ENCODE measurements at places on chromosomes 4 and X.

DNA sequence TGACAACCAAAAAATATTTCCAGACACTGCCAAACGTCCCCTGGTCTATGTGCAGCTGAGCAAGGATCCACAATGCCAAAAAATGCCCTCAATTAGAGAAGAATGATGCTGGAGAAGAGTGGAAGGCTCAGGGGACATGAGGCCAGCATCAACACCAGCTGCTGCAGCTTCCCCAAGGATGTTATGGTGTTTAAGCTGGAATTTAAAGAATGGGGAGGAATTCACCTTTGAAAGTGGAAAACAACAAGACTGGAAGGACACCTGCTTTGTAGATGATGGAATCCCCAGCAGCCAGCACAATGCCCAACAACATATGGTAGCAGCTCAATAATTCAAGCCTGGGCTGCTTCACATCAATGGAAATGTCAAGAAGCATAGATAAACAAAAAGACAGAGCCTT, 20.3 kb upstream of the SMPX start:
- no peak for DNase-seq

DNA sequence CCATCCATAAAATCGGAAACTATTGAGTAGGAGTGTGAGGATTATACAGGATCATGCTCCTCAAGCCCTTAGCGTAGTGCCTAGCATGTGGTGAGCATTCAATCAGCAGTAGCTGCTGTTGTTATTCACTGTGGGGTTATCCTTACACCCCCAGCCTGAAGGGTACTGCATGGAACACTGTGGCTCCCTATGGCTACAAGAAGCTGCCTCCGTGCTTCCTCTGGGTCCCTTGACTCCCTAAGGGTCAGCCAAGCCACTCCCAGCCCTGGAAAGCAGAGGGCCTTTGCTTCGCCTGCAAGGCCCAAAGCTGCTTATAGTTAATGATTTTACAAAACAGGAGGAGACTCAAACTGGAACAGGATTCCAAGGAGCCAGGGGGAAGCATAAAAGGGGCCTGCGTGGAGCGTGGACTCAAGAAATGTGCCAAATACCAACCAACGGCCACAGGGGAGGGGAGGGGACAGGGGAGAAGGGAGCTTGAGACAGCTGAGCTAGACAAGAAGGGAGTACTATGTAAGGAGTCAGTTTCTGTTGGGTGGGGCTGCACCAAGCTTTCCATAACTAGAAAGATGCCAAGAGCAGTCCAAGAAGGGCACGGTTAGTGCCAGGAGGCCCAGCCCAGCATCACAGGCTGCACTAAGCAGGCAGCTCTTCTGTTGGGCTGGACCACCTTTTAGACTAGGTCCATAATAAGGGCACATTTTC, 15.9 kb downstream of the SEPTIN6 start:
- DNase-seq = no peak

- no peak for DNase-seq
These were observed 4.2 kb upstream of the MAB21L2 start for GRCh38 chr4:150577796-150578195.

- DNase-seq = no peak
These were observed 82.8 kb upstream of the SLC4A4 start for GRCh38 chr4:71255976-71256375.

DNA sequence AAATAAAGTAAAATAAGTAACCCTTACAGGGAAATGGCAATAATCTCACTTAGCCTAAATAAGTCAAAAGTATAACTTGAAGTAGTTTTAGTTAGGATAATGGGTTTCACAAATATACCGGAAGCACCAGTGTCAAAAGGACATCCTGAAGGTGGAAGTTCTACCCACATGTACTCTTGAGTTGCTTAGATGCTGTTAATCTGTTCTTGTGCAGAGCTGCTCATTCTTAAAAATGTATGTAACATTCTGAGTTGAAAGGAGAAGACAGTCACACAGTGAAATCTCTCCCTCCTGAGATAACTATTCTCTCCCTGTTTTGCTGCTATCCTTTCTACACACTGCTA, 11.2 kb upstream of the CCNG2 start:
- DNase-seq = no peak

- no peak for DNase-seq
These were observed 9.1 kb downstream of the USP51 start for GRCh38 chrX:55480390-55481062.

DNA sequence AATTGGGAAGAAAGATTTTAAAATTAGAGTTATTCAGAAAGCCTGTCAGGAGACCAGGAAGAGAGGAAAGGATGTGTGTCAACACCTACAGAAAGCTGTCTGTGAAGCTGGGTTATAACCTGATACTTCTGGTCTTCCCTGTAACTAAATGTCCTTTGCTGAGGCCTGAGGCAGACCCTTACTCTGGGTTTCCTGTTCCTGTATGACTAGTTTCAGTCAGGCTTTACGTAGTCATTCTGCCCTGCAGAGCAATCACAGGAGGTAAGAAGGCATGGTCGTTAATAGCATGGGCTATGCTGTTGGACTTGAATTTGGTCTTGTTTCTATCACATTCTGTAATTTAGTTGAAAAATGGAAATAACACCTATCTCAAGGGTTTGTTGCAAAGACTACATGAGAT, 110.5 kb upstream of the IGFBP7 start:
- no peak for DNase-seq

GRCh38 chr4:32890398-32890797, 2170.2 kb downstream of the PCDH7 start:
- DNase-seq = no peak

GRCh38 chrX:3962511-3963311, 249.3 kb upstream of the PRKX start:
- no peak for DNase-seq

- DNase-seq = no peak
These were observed 157.1 kb upstream of the LNX1 start for GRCh38 chr4:53748328-53748772.

GRCh38 chr4:88522702-88523324, 763 bp downstream of the PYURF start:
- no peak for DNase-seq

DNA sequence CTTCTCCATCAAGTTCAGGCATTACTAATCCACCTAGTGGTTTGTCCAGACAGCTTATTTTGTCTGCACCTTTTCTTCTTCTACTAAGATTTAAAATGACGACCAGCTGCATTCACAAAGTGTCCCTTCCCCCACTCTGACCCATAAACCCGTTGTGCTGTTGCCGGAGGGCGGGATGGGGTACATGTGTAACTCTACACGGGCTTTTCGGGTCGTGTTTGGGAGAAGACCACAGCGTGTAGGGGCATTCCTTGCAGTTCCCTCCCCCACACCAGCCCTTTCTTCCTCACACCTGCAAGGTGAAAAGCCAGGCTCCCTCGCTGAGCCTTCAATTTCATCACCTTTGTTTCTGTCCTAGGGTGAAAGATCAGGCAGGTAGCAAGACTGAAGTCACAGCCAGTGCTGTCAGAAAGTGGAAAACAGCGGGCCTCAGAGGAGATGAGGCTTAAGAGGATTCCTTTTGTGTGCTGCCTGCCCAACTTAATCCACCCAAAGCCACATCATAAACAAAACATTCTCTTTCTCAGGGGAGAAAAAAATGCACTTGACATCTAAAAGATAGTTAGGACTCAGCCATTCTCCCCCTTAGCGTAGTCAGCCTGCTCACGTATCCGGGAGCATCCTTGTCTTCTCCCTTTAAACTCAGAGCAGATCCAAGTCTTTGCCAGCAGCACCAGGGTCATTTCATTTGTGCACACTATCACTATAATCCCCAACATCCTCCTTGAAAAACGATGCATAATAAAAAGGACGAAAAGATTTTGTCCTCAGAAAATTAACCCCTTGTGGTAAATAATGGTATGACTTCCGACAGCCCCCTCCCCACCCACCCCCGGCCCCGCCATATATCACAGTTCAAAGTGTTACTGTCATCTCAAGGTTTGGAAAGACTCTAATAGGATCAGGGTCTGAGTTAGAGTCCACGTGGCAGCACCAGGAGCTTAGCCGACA, 599.0 kb downstream of the RAB28 start:
- DNase-seq = no peak

DNA sequence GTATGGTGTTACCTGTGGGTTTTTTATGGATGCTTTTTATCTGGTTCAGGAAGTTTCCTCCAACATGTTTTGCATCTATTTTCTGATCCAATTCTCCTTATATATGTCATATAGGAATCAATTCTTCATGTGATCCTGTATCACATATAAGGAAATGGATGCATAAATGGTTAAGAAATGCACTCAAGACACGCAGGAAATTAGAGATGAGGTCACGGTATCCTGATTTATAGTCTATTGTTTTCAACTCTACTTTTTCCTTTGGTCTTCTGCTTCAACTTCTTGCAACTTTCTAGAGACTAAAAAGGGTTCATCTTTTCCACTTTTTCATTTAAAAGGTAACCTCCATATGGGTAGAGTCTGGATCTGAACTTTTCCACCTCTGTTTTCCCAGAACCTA, 33.6 kb upstream of the IL13RA1 start:
- no peak for DNase-seq

- no peak for DNase-seq
These were observed 30.2 kb upstream of the GRIA3 start for GRCh38 chrX:123153846-123154335.

GRCh38 chrX:126733874-126734273, 85.7 kb upstream of the PRR32 start:
- no peak for DNase-seq

DNA sequence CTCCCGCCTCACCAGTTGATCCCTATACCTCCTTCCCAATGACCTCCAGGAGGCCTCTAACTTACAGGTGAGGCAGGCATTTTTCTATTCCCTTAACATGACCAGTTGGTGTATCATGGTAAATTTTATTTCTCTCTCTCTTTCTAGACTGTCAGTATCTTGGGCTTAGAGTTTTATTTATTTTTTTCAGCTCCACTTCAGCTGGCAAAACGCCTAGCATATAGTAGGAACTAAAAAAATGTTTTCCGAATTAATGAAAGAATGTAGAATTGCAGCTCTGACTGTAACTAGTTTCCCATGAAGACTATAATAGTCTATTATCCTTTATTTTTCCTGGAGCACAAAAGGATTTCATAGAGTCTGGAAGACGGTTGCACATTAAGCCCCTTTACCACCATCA, 84.8 kb downstream of the PDE5A start:
- no peak for DNase-seq

DNA sequence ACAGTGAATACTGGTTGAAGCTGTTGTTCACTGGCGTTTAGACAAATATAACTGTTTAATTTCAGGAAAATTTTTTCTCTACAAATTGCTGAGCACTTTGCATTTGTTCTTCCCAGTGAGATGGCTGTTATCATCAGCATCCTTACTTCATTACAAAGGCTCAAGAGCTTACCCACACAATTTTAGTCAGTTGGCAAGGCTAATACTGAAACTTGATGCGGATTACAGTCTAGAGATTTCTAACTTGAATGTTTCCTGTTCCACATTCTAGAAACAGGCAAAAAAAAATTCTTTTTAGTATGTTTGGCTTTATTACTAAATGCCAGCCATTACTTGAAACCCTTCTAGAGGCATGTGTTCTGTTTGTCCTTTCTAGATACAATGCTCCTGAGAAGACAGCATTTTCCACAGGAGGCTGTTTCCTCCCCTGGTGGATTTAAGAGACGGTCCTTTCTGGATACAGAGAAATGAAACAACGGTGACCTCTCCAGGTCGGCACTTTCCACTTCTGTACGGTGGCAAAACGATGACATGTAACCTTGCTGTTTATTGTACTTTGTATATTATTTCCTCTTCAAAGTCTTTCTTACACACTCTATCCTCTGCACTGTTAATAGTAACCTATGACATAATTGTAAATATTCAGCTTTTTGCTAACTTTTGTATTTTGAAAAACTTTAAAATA, 80.9 kb downstream of the RFC1 start:
- no peak for DNase-seq

GRCh38 chr4:40310225-40310624, 24.9 kb upstream of the CHRNA9 start:
- DNase-seq = no peak

Measured in activated T-helper 1 cell treated with anti-CD3 and anti-CD28 coated beads, Interleukin-2, amount 50 U/mL, for 16 hours (primary cell).